ENCODE measurements at places on chromosomes 3 and 15.
A peak's percentile ranks its signal among the peaks of the same experiment; 100 is the strongest.

DNA sequence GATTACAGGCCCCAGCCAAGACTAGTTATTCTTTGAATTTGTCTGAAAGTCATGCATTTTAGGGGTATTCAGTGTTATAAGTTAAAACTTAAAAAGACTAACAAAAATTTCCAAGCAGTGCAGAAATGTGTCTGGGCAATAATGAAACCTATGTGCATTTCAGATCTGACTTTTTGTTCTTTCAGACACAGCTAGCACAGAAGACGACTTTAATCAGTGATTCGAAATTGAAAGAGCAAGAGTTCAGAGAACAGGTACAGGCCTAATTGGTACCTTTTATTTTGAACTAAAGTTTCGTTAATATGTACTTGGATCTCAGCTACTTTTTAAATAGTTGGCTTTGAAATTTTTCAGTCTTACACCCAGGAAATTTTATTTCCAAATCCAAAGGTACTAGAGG, 163.1 kb upstream of the LRRFIP2 start:
- DNase-seq = no peak

DNA sequence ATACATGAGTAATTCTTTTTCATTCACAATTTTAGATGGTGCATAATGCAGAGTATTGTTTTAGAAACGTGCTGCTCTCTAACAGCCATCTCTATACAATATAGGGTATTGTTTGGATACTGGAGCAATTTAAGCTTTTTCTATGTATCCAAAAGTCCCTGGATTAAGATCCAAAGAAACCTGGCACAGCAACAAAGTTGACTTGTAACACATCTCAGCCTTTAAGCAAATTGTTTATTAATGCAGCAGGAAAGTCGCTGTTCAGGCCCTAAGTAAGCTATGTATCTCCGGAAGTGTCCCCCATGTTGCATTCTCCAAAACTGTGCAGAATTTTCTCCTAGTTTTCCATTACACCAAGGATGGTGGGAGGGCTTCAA, 7.3 kb downstream of the VGLL4 start:
- no peak for DNase-seq

DNA sequence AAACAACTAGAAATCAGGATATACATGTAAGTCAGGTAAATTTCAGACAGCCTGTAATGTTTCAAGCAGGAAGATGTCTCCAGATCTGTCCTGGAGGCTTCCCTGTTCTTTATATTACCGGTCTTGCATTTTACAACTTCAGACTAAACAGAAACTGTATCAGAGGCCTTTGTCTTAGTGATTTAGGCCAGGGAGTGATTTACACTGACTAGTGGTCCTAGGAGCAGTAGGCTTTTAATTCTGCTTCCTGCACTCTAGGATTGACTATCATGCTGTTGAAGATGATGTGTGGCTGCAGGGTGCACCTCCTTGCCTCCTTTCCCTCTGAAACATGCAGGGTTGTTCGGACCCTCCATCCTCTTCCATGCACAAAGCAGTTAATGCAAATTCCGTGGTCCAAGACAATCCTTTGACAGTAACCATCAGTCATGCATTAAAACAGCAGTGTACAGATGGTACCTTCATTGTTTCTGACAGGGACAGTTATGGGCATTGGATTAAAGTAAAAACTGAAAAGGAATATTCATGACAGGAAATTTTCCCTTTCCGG, 27.6 kb downstream of the CHRNA7 start:
- no peak for DNase-seq

DNA sequence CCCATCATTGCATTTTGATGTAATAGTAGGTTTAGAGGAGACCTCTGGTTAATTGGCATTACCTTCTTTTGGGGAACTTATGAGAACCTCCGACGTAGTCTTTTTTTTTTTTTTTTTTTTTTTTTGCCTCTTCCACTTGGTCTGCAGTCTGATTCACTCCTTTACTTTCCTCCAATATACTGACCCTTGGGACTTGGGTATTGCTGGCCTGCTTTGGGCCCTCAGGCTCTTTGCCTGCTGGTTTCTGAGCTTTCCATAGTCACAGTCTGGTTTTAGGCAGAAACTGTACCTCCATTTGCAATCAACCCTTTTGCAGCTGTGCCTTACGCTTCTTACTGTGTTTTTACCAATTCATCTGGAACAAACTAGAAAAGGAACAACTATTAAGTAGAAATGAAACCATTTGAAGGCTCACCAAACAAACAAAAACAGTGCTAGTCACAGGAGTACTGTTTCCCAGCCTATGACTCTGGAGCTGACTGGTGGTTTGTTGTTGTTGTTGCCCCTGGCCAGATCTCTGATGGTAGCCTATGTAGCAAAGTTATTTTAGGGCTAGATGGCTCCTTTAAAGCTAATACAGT, 272.8 kb downstream of the BBX start:
- DNase-seq = no peak

DNA sequence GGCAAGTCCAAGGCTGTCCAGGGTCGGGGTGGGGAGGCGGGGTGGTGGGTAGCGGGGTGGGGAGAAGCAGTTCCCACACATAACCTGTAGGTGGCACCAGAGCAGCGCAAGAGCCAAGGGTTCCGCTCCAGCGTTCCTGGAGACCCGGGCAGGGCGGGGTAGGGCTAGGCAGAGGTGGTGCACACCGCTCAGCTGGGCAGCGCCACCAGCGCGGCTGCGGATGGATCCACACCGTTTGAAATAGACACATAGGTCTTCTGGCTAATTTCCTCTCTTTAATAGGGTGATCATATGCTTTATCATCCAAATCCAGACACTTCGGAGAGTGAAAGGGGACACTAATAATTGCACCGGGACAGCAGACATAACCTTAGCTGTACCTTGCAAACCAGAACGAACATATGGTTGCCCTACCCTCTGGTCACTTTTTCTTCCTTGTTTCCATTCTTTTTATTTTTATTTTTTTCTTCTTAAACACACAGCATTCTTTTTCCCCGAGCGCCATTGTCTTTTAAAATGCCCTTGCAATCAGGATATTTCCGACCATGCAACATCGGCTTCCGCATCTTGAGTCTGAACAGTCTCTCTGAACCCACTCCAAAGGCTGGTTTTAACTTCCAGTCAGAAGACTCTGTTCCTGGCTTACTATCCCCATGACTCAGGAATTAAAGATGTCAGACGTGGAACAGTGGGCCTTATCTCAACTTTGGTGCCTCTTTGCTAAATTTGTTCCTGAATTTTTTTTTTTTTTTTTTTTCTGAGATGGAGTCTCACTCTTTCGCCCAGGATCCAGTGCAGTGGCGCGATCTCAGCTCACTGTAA, 12.5 kb upstream of the ZSCAN2 start:
- peak; percentile 75 for DNase-seq

DNA sequence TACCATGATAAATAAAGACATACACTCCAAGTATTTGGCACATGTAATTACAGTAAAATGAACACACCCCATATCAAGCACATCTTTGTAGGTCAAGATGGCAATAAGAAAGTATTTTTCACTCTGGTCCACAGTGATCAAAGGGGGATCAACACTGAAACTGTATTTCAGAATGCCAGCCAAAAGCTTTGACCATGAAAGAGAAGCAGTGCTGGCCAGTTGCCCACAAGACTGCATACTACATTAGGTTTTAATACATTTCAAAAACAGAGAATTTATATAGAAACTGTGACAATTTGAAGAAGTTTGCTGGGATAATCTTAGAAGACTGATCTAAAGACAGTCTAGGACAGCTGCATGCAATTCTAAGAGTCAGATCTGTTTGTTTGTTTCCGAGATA, 1035.3 kb downstream of the FHIT start:
- no peak for DNase-seq

DNA sequence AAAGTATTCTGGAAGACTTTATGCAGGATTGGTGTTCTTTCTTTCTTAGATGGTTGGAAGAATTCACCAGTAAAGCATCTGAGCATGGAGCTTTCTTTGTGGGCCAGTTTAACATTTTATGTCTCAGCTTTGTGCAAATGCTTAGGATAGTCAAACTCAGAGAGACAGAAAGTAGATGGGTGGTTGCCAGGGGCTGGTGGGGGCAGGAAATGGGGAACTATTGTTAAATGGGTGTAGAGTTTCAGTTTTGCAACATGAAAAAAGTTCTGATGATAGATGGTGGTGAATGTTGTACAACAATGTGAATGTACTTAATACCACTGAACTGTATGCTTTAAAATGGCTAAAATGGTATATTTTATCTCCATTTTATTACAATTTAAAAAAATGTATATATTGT, 24.8 kb downstream of the SPCS1 start:
- no peak for DNase-seq

DNA sequence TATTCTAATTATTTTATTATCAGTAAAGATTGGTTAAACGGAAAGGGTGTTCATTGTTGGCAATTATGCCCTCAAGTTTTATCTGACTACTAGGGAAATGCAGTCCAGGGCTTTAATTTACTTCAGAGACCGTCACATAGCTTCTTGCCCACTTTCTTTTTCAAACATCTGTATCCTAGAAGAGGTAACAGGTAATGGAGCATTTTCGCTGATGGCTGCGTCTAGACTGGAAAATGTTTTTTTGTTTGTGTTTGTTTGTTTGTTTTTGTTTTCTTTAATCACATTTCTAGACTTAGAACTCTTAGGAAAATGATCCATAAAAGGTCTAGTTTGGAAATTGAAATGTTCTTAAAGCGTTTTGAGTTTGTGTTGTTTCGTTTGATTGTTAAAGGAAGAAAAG, 71.4 kb downstream of the ANXA2 start:
- no peak for DNase-seq

DNA sequence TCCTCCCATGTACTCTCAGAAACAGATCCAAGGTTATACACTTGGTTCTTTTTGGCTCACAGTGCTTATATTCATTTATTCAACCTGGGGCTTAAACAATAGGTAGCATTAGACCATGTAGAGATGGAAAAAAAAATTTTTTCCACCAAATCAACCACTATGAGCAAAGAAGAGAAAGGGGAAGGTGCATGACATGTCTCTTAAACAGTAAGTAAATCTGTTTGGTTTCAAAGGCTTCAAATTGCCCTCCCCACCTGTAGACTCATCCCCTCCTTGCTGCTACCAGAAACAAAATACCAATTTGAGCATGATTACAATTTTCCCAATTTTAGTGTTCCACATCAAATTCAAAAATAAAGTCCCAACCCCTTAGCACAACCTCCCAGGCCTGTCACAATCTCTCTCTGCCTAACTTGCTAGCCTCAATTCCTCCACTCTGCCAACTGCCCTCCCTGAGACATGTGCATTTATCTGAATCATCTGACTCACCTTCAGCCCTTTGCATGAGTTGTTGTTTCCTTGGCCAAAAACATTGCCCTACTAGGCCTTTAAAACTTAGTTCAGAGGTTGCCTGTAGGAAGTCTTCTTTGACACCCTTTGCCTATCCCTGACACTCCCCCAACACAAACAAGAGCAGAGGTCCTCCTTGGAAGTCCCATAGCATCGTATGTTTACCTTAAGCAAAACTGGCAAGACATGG, 30.3 kb upstream of the TSC22D2 start:
- no peak for DNase-seq

DNA sequence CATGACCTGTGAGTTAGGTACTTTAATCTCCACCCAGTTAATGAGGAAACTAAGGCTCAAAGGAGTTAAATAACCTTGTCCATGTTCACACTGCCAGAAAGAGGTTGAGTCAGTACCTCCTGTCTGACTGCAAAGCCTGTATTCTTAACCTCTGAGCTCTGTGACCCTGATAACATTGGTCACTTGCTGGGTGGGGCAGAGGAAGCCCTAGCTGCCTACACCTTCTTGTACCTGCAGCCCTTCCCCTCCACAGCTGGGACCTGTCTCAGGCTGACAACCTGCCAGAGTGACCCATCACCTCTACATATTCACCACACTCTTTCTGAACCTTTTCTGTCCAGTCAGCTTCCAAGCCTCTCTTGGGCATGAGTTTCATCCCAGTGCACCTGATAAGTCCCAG, 106.1 kb upstream of the HES1 start:
- DNase-seq = no peak

- DNase-seq = no peak
Observed at GRCh38 chr3:14877469-14877868, 58.7 kb downstream of the FGD5 start.

DNA sequence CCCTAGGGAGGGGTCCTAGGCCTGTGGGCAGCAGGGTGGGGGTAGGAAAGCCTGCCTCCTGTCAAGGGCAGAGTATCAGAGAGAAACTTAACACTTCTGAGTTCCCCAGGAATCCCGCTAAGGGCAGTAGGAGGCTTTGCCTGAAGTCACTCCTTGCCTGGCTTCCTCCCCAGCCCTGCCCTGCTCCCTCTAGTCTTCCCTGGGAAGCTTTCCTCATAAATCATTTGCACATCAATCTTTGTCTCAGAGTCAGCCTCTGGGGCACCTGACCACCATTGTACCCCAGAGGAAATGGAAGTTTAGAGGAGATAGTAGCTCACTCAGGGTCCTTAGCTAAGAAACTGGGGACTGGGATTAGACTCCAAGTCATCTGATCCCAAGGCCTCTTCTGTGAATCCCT, 129.4 kb upstream of the TLE3 start:
- DNase-seq = no peak

GRCh38 chr3:52136513-52136912, 17.7 kb downstream of the POC1A start:
- no peak for DNase-seq

DNA sequence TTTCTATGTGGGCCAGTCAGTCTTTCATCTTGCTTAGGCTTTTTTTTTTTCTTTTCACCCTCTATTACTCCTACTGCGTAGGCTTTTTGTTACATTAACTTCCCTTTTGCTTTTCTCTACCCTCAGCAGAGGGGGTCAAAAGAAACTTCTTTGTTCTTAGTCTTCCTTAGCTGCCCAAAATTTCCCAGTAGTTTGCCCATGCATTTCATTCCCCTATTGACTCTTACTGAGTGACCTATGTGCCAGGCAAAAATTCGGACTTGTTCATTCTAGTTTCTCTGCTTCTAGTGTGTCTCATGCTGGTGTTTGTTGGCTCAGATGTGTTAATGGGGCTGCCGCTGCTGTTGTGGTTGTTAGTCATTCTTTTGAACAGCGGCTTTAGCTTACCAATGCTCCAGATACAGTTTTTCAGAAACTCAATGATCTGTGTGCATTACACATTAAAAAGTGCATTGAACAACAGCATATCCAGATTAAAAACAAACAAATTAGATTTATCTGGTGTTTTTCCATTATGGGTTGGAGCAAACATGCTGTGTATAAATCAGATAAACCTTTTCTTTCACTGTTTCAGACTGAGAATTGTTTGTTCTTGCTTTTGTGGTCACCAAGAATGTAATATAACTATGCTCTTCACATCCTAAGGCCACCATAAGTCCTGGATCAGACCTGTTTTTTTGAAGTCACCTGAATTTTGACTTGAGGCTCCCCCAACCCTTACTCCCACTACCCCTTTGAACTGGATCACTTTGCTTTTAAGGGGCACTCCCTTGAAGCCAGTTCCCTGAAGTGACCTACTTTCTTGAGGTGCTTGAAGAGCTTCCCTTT, 43.1 kb downstream of the PDE8A start:
- DNase-seq = no peak

DNA sequence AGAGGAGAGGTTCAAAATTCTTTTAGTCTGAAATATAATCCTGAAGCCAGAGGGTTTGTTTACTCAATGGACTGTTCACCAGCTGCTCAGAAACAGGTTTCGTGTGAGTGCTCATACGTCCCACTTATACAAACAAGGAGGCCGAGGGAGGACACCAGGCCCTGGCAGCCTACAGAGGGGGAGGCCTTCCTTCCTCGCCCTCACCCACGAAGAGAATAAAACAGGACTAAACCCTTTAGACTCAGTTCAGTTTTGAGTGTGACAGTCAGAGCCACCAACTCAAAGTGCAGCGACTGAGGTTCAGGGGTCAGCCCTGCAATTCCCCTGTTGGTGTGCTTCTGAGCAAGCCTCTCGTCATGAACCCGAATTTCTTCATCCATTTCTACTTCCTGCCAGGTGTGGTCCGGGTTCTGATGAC, 17.3 kb downstream of the FAM174B start:
- DNase-seq = no peak
